HuH-7 (cell line): ENCODE measurements at places on chromosomes 3 and 15.

DNA sequence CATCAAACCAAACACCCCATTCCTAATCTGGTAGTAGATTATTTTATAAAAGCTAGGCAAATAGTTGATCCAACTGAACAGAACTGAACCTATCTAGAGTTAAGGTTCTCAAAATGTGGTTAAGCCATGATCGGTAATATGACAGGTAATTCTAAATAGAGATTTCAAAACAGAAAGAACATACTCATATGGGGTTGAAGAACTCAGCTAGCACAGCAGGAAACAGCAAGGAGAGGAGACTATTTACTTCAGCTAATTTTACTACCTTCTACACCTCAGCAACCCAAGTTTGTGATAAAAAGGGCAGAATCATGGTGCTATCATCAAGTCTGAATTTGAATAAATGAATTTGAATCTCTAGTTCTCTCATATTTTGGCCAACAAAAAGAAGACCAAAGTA is 11.8 kb downstream of the CD47 start:
- no peak for DNase-seq

DNA sequence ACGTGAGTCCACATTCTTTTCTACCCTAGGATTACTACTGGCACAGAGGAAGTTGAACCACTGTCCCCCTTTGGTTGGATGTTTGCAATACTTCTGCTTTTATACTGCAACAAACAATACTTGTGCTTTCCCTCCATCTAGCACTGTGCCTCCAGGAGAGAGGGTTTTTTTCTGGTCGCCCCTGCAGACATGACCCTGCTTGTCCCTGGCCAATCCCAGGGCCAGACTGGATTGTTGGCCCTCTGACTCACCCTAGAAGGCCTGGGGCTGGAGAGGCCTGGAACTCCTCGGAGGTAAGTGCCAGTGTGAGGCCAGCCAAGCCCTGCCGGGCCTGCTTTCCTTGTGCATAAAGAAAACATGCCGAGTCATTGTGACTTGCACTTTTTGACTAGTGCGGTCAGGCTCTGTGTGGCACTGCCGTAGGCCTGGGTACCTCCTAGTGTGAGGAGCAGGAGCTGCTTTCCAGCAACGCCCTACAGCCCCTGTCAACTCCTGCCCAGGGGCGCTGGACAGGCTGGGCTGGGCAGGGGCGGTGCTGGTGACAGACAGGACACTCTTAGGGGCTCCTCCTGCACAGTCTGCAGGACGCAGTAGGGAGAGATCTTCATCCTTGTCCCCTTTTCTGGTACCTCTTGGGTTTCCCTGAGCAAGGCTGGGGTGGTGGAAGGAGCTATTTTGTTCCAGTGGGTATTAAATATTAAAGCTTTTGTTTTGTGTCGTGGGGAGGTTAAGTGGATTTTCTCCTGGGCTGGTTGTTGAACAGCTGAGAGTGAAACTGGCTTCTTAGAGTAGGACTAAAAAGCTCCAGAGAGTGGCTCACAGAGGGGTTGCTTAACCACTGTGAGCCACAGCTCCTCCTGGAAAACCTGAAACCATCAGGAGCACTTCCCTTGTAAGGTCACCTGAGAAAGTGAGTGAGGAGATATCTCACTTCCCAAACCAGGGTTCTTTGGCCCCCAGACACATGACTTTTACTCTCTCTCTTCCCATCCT is 14.4 kb upstream of the TKT start:
- DNase-seq: peak; percentile 16

- DNase-seq: no peak
Measured at GRCh38 chr15:60840306-60840702, 361.4 kb upstream of the ICE2 start.

- no peak for DNase-seq
Measured at GRCh38 chr15:52523647-52524046, 5.0 kb downstream of the MYO5A start.

DNA sequence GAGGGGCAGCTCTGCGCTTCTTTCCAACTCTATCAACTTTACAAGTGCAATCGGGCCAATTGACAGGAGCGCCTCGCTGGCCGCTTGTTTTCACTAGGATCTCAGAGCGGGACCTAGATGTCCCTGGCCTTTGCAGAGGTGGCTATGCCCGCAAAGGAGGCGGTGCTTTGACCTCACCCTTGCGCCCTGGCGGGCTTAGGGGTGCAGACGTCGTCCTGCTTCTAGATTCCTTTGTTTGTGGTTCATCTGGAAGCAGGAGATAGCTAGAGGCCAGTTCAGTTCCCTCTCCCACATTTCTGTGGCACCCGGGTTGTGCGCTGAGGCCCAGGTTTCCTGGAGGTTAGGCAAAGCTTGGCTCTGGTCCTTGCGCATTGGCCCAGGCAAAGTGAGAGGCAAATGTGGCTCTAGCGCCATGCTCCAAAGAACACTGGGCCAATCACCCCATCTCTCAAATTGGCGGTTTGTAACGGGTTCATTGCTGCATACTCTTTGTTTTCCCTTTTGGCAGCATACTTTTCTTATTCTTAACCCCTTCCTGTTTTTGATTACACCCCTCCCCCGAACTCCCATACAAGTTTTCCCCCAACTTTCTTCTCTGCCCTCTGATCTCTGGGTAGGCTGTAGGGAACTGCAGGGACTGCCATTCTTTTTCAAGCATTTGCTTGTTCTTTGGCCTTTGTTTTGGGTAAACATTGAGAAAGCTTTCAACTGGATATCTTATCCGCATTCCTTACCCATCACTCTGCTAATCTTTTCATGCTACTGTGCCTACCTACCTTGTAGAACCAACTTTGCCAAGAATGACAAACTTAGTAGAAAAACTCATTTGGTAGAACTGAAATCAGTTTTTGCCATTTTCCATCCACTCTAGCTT is 1.4 kb downstream of the PPM1L start:
- DNase-seq: peak; percentile 8

GRCh38 chr15:39582286-39582976 is 1.6 kb downstream of the THBS1 start:
- DNase-seq: no peak

GRCh38 chr3:44712455-44713075 is at the start of gene ZNF502:
TSS of gene ZNF502 (plus strand) at chr3:44712660. CDS start at chr3:44720262, 7,602 bp downstream.
- no peak for DNase-seq

GRCh38 chr15:75023872-75024636 is 664 bp downstream of the PPCDC start:
- no peak for DNase-seq

- no peak for DNase-seq
Measured at GRCh38 chr3:138186221-138186620, 880 bp upstream of the ARMC8 start.

DNA sequence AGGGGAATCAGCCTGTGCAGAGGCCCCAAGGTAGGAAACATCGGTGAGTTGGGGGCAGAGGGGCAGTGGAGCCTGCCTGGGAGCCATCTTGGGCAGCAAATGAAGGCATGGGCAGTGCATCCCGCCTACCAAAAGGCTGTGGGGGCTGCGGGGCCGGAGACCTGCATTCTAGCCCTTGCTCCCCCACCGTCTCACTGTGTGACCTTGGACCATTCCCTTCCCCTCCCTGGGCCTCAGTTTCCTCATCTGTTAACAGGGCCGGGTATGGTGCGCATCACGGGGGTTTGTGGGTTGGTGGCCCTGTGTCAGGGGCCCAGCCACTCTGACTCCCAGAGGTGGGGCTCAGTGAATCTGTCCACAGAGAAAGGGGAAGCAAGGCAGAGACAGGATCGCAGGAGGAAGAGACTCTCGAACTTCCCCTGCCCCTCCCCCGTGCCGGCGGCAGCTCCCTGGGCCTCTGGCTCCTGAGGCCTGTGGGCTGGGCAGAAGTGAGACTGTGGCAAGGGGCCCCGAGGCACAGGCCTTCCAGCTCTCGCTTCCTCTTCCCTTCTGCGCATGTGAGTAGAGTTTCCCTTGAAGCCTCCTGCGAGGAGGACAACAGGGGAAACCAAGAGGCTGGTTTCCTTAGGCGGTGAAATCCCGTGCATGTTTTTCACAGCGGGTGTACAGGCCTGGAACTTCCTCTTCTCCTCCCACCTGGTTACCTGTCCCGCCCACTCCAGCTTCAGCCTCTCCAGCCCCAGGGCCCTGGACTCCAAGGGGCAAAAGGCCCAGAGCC is 42.9 kb downstream of the IDH2 start:
- no peak for DNase-seq

- no peak for DNase-seq
Measured at GRCh38 chr15:92510163-92510882, 116.6 kb downstream of the ST8SIA2 start.

DNA sequence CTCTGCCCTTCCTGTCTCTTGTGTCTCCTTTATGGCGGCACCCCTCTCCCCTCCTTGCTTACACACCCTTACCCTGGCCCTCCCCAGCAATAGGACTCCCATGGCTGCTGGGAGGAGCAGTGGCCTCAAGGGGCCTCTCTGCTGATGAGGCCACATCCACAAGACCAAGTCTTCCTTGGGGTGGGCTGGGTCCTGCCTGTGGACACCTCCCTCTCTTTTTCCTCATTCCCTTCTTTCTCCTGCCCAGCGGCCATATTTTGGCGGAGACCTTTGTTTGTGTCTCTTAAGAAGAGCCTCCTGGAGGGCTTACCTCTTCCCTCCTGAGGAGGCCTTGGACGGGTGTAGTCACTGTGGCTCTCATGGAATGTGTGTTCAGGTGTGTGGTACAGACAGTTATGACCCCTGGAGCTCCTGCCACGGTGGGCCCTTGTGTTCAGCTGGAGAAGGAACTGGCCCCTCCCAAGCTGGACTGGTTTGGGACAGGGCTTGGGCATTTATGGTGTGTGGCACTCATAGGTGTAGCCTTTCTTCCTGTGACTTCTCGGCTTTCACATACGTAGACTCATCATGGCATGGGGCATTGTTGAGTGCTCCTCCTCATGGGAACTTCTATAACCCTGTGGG is 56.6 kb upstream of the APEH start:
- DNase-seq: no peak

GRCh38 chr3:66828303-66828702 is 169.8 kb upstream of the KBTBD8 start:
- no peak for DNase-seq

- no peak for DNase-seq
Measured at GRCh38 chr3:9301798-9302197, 52.4 kb upstream of the SRGAP3 start.

DNA sequence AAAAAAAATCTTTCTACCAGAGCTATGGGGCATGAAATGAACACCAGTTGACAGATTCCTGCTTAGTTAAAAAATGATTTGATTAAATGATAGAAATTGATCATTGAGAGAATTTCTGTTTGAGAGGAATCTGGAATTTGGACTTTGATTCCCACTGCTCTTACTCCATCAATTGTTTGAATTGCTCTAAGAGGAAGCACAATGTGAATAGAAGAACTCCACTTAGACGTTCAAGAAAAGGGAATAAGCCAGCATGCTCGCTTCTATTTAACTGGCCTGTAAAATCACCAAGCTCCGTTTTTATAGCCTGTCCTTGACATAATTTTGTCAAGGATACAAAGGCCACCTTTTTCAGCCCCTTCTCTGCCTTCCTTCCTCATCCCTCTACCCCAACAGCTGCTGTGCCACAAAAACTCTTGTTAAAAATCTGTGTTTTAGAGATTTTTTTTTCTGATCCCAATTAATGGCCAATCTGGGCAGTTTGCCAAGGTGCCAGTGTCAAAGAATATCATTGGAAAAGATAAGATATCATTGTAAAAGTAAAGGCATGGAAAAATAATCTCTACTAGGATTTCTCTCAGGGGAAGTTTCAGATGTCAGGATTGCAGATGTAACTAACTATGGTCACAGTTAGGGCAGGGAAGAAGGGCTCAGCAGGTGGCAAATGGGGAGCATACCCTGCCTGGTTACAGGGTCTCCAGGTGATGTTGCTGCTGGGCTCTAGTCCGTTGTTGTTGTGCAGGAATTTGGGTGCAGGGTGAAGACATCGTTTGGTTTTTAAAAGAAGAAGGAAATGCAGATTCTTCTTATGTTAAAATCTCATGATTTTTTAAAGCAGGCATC is 301.8 kb upstream of the PDZRN3 start:
- DNase-seq: no peak

- DNase-seq: no peak
Measured at GRCh38 chr3:58299839-58300516, 6.1 kb upstream of the RPP14 start.

DNA sequence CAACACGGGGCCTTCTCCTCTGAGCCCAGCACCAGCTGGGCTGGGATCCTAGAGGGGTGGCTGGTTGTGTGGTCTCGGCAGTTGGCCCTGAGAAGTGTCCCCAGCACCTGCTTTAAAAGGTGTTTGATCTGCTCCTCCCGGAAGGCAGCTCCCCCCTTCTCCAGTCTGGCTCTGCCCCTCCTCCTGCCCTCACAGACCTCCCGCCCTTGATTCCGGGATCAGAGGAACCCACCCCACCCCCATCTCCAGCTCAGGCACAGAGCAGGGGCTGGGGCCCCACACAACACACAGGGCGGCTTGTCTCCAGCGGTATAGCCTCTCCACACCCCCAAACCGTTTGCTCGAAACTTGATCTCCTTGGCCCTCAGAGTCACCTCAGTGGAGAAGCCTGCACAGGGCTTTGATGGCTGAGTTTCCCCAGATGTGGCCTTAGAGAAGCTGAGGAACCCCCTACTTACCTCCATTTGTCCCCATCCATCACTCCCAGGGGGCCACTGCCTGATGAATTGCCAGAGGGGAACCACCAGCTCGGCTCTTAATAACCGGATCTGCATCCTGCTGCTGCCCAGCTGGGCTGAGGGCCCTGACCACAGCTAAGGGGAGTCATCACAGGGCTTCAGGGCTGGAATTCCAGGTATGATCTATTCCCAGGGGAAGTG is 6.4 kb upstream of the STRA6 start:
- DNase-seq: no peak

DNA sequence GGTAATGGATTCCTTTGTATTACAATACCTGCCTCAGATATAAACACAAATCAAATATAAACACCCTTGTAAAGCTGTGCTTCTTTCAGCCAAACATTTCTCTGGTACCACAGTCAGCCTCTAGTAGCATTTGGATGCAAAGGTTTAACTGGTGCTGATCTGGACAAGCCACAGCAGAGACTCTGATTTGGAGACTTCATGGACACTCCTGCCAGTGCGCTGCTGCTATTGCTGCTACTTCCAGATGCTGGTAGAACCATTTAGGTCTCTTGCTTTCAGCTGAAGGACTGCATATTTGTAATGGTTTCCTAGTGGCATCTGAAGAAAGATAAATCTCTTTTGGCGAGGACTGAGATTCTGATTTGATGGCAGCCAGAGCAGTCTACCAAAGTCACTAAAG is 36.9 kb downstream of the NCK1 start:
- DNase-seq: no peak

- no peak for DNase-seq
Measured at GRCh38 chr3:185534511-185534910, 17.9 kb downstream of the LIPH start.

GRCh38 chr3:167813169-167814123 is 77.9 kb downstream of the SERPINI1 start:
- no peak for DNase-seq

GRCh38 chr3:132461544-132461943 is 44.2 kb downstream of the DNAJC13 start:
- DNase-seq: no peak

- DNase-seq: no peak
Measured at GRCh38 chr15:73712107-73712506, 27.9 kb downstream of the CD276 start.

- DNase-seq: no peak
Measured at GRCh38 chr15:91954292-91954691, 100.8 kb downstream of the SLCO3A1 start.

GRCh38 chr3:111260878-111261277 is 189.3 kb downstream of the NECTIN3 start:
- DNase-seq: no peak

GRCh38 chr15:45589256-45589655 is 2.1 kb downstream of the BLOC1S6 start:
- no peak for DNase-seq
